H1 (cell line): ENCODE measurements at places on chromosomes 6 and 20. TPM values are rescaled to one million over a fixed set of nuclear protein-coding genes. Genes with fewer than 3 reads are reported as not detected.

DNA sequence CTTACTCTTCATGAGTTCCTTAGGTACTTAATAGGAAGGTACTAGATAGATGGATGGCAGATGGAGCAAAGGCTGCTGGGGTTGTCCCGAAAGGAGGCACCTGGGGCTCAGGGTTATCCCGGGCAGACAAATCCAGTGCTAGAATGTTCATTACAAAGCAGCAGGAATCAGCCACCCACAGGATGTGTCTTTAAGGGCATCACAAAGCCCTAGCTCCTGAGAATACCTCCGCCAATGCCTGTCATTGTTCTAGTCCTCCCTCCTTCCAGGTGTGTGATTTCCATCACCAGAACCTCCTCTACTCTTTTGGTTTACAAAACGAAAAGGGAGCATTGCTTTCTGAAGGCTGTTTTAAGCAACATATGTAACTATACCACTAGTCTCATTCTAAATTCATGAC, 138.1 kb downstream of the KIF6 start:
- DNase-seq, result no peak

DNA sequence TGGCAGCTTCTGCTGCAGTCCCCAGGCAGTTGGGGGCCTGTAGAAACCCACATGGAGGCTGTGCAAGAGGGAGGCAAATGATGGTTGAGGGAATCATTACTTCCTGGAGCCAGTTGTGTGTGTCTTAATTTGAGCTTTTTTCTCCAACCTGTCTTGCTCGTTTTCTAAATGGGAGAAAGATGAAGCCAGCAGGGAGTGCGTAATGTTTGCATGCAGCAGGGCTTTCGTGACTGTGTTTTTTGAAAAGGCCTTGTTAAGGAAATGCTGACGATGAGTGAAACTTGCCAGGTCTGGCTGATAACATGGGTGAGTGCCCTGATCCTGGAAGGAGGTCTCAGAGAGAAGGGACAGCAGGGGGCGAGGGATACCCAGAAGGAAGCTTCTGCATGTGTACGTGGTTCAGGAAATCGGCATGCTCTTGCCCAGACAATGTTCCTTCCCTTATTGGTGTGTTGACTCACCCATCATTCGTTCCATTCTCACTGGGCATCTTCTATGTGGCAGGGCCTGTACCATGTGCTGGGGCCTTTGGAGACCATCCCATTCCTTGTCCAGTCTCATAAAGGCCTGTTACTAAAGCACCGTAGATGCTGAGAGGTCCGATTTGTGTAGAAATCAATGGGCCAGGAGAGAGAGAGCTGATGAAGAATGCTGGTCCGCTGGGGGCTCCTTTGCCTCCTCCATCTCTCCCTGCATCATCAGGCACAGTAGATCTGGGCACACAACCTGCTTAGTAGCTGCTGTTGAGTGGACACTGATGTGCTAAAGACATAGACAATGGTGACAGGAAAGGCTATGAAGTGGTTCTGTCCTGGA, 27.4 kb downstream of the GLP1R start:
- DNase-seq, result no peak

GRCh38 chr6:69232008-69232407, 564.8 kb downstream of the LMBRD1 start:
- no peak for DNase-seq

DNA sequence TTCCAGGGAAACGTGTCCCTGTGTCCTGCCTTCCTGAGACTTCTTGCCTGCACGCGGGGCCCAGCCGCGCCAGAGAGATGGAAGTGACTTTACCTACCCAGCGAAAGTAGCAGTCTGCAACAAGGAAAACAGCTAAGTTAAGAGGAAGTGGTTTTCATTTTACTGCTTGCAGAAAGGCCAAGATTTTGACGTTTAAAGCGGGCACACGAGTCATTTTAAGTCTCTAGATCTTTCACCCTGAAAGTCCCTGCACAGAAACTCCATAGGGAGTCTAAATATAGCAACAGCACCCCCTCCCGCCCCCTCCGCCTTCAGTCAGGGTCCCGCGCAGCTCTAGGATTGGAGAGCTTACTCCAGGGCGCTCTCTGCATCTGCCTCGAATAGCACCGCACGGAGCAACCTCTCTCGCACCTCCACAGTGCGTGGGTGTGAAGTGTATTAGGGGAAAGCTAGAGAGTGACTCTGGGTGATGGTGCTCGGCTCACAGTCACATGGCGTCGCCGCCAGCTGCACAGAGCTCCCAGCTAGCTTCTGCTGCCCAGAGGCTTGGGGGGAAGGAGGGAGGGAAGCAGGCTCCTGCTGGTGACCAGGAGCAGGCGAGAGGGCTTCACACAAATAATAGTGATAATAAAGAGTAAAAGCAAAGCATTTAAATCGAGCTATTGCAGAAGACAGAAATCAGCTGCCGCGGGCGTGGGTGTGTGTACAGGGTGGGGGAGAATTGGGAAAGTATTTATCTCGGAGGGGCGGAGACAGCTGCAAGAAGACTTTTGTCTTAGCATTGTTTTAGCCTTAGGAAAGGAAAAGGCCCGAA, 1.8 kb upstream of the KCNQ5 start:
- peak; percentile 65 for DNase-seq

- no peak for DNase-seq
These were observed 206.1 kb upstream of the PRDM1 start for GRCh38 chr6:105880030-105880492.

- no peak for DNase-seq
These were observed 40.0 kb downstream of the PLG start for GRCh38 chr6:160742090-160742489.

DNA sequence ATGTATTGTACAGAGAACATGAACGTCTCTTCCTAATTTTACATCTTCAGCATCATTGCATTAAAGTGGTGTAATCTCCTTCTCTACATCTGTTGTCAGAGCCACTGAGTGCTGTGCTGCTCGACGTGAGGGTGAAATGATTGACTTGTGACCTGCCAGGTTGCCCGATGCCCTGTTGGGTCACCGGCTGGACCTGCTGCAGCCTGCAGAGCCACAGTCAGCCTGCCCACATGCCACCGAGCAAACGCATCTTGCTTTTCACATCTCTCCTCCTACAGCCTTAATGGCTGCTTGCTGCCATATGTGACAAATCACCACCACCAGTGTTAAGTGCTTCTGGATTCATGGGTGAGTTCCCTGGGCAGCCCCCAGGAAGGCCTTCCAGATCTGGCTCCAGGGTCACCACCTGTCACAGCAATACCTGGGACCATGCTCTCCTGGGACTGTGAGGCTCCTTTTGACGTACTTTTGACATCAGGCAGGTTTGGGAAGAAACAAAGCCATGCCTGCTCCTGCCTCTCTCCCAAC, 80.3 kb downstream of the ASXL1 start:
- DNase-seq, result no peak

DNA sequence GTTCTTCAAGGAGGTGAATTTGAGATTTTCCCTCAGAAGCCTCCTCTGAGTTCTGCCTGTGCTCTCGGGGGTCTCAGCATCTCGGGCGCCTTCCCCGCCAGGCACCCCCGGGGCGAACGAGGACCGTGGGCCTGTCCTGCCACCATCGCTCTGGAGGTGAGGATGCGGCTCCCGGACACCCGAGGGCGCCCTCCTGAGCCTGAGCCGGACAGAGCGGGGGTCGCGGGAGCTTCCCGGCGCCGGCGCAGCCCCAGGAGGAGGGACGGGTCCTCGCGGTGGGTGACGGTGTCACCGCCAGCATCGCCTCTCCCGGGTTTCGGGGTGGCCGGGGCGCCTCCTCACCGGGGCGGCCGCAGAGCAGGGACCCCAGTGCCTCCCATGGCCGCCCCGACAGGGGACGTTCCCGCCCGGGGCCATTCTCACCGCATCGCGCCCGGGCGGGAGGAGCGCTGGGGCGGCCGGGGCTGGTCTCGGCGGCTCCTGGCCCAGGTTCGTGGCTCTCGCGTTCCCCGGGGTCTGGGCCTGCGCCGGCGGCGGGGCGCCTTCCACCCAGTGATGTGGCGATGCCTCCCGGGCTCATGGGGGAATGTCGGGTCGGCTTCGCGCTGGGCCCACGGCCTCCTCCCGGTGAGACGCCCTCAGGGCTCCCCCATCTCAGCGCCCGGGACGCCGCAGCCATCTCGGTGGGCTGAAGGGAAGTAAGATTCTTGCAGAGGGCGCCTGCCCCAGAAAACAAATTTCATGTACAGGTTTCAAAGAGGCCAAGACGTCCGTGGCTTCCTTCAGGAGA, 210.5 kb downstream of the ERMARD start:
- peak; percentile 76 for DNase-seq

- no peak for DNase-seq
These were observed 256.2 kb upstream of the IRAK1BP1 start for GRCh38 chr6:78611102-78611620.

DNA sequence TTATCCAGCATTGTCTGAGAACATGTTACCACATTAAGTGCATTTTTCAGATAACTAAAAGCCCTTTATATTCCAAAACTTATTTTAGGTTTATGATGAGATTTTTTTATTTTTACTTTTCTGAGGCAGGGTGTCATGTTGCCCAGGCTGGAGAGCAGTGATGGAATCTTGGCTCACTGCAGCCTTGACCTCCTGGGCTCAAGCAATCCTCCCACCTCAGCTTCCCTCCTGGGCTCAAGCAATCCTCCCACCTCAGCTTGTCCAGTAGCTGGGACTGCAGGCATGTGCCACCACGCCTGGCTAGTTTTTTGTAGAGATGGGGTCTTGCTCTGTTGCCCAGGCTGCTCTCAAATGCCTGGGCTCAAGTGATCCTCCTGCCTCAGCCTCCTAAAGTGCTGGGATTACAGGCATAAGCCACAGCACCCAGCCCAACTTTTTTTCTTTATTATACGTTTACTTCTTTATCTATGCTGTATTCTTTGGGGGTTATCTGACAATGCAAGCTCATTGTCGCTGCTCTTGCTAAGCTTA, 6.2 kb downstream of the DYNLT1 start:
- no peak for DNase-seq

DNA sequence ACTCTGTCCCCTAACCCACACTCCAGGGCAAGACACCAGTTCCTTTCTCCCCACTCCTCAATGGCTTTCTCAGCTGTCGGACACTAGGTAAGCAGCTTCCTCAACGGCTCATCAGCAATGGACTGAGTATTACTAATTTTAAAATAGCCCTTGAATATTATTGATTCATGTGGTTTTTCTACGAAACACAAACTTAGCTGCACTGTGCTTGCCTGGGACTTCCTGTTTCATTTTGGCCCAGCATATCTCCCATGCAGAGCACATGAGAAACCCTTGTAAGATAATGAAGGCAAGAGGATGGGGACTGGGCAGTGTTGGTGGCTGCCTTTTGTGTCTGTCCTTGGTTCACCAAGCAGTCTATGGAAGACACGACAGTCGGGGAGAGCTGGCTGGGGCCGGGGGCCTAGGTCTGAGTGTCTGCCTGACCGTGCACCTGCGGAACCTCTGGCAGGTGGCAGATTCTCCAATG, 48.9 kb downstream of the RNASET2 start:
- DNase-seq, result no peak

- no peak for DNase-seq
These were observed 661.3 kb downstream of the CD109 start for GRCh38 chr6:74357321-74357720.

GRCh38 chr20:45090481-45090880, 10.4 kb downstream of the KCNS1 start:
- no peak for DNase-seq

GRCh38 chr6:34146021-34146782, at the start of gene GRM4:
Gene GRM4, minus strand, starts transcription at chr6:34146087. Its CDS starts 12,591 bp downstream, at chr6:34133496.
- DNase-seq, result peak; percentile 50

GRCh38 chr20:4959592-4959991, 41.7 kb downstream of the SLC23A2 start:
- no peak for DNase-seq

DNA sequence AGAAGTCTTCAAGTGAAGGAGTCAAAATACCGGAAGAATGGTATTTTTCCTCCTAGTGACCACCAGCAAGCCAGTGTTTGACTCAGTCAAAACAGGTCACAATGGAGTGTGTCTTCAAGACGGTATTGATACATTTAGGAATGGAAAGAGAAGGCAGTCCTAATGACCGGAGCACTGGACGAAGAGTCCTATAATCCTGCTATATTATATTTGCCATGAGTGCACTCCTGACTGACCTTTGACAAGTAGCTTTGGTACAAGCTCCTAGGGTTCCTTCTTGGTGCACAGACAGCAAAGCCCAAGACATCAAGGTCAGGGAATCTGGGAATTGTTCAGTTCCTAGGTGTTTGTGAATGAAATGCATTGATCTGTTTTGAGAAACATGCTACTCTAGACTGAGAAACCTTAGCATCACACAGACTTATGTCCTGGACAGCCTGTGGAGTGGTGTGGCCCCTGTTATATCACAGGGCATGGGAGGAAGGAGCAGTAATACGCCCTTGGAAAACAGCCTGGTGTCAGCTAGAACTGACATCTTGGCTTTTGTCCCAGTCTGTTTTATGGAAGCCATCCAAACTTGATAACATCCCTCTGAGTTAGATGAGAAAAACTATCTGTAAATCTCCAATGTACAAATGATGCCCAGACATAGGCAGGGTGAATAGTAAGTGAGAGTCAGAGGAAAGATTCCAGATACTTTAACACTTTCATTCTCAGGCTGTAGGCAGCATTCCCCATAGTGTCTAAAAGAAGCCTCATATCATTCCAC, 18.5 kb downstream of the NOX3 start:
- DNase-seq, result no peak

- no peak for DNase-seq
These were observed 50.3 kb downstream of the UTRN start for GRCh38 chr6:144335311-144335861.

GRCh38 chr6:144340541-144341371, 55.6 kb downstream of the UTRN start:
- DNase-seq, result no peak

DNA sequence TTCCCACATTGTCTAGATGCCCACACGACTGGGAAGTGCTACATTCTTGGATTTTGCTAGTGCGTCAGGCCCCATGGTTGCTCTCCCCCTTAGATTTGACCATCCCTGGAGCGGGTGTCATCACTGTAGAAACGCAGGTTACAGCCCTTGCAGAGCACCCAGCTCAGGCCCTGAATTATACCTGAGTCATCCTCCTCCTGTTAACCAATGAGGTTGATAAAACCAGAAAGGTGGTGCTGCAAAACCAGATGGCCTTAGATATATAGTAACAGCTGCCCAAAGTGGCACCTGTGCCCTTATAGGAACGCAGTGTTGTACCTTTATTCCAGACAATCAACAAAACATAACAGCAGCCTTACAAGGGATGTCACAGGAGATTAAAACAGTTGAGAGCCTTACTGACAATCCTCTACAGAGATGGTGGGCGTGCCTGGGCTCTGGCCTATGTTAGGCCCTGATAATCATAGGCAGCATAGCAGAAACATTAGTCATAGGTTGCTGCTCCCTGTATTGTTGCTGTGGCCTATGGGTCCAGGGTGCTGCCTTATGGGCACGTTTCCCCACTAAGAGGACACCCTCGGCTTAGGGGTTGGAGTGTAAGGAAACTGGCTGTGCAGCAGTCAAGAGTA, 33.6 kb upstream of the HSF2 start:
- DNase-seq, result no peak

- DNase-seq, result no peak
These were observed 307.9 kb upstream of the SLC35B3 start for GRCh38 chr6:8743170-8743745.

Gene SH3BGRL2
- total RNA-seq, result 20.0 and 20.3 TPM in 2 replicates

Gene TRIM38
- total RNA-seq, result 0.27 and 0.43 TPM in 2 replicates

Gene GSTA2
- not detected in 2 replicates for total RNA-seq

Gene EYA4
- 0.17 TPM in 1 of 2 replicates, not detected in the other for total RNA-seq

Gene EPPIN
- total RNA-seq, result 0.13 TPM in 1 of 2 replicates, not detected in the other

Gene ELOVL2
- total RNA-seq, result 0.69 and 0.89 TPM in 2 replicates

Gene MROH8
- total RNA-seq, result 0.48 and 0.50 TPM in 2 replicates

Gene TBXT
- 0.24 and 0.25 TPM in 2 replicates for total RNA-seq

Gene TUBB
- 1,880 and 1,905 TPM in 2 replicates for total RNA-seq

Gene SRSF6
- 165 and 171 TPM in 2 replicates for total RNA-seq

Gene GJA1
- total RNA-seq, result 775 and 795 TPM in 2 replicates

Gene MYLIP
- 26.9 and 28.2 TPM in 2 replicates for total RNA-seq

Gene ATP6V1G2
- 2.9 and 3.0 TPM in 2 replicates for total RNA-seq

Gene TXLNB
- total RNA-seq, result 0.17 and 0.21 TPM in 2 replicates

Gene IL17F
- total RNA-seq, result not detected in 2 replicates

Gene B3GAT2
- total RNA-seq, result 1.8 and 1.9 TPM in 2 replicates

Gene MBOAT1
- total RNA-seq, result 19.5 and 19.6 TPM in 2 replicates
